SJSA1 (cell line): ENCODE measurements at places on chromosomes 1 and 21. TPM values are rescaled to one million over a fixed set of nuclear protein-coding genes. Genes with fewer than 3 reads are reported as not detected.

Gene ARMH1
- total RNA-seq = not detected in 2 replicates

- H3K4me3 ChIP-seq = no peak overlapping the region
- peaks cover 5% of the 10 kb centered on the region for H3K27me3 ChIP-seq
- H3K36me3 ChIP-seq = no peaks in the 10 kb centered on the region
Observed at GRCh38 chr1:211089536-211089935, 44.4 kb downstream of the KCNH1 start.

DNA sequence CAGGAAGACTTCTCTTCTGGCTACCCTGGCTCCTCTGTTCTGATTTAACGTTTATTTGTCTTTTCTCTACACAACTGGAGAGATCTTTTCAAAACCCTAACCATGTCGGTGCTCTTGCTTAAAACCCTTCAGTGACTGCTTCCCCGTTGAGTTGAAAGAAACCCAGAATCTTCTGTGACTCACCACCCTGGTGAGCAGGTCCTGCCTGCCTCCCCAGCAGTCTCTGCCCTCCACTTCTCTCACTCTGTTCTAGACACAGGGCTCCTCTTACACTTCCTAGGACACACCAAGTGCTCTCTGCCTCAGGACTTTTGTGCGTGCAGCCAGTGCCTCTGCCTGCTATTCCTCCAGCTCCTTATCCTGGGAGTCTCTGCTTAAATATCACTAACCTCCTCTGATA is 131.4 kb downstream of the IER5 start:
- H3K27ac ChIP-seq = no peak overlapping the region
- H3K36me3 ChIP-seq = no peaks in the 10 kb centered on the region
- 0 out of 2 replicates have a peak, but pooled peaks cover 4% of the 10 kb centered on the region for H3K27me3 ChIP-seq
- no peak overlapping the region for H3K4me3 ChIP-seq
- no peak for DNase-seq
- no peaks in the 10 kb centered on the region for H3K4me1 ChIP-seq

DNA sequence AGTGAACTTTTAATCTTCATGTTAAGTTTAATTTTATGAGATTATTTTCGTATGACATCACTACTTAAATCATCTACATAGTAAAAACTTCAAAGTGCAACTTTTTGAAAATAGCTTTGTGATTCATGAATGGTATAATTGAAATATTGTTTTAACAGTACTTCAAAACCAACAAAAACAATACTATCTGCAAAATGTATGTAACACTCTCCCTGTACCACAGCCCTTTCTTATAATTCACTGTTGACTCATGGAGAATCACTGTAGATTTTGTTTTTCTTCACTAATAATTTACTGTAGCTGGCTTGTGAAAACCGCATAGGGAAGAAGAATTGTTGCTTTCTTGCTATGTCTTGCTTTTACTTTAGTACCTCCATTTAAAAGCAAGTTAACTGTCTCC is 301.4 kb upstream of the ADAMTS5 start:
- H3K27ac ChIP-seq = peak overlapping the region; percentile 15
- H3K36me3 ChIP-seq = no peaks in the 10 kb centered on the region
- H3K4me3 ChIP-seq = no peak overlapping the region
- no peak for DNase-seq

Gene GIPC2
- total RNA-seq = 0.13 TPM in 1 of 2 replicates, not detected in the other

Gene MARK1
- 0.08 TPM in 1 of 2 replicates, not detected in the other for total RNA-seq

DNA sequence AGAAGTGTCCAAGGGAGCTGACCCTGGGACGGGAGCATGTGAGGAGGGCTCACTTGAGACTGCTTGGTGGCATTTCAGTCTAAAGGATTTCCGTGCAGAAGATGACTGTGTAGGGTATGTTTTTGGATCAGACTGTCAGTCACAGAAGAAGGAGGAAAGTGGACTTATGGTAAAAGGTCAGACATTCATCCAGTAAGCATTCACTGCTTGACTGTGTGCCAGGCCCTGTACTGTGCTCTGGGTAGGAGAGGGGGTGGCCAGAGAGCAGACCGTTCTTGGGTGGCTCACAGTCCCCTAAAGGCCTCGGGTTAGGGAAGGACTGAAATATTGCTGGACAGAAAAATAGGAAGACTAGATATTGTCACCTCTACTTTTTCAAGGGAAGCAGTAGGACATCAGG is 2.1 kb upstream of the SERINC2 start:
- no peak overlapping the region for H3K27ac ChIP-seq
- no peaks in the 10 kb centered on the region for H3K27me3 ChIP-seq
- peaks cover 17% of the 10 kb centered on the region; the same call in 1 of the 2 replicates for H3K36me3 ChIP-seq
- no peak for DNase-seq
- H3K4me3 ChIP-seq = no peak overlapping the region

- H3K4me3 ChIP-seq = no peak overlapping the region
- no peak for DNase-seq
- H3K4me1 ChIP-seq = peaks cover 29% of the 10 kb centered on the region
- no peaks in the 10 kb centered on the region for H3K27me3 ChIP-seq
- no peak overlapping the region for H3K27ac ChIP-seq
Observed at GRCh38 chr1:109905491-109905890, 5.2 kb upstream of the CSF1 start.

Gene COG2
- total RNA-seq = 20.8 and 26.7 TPM in 2 replicates

DNA sequence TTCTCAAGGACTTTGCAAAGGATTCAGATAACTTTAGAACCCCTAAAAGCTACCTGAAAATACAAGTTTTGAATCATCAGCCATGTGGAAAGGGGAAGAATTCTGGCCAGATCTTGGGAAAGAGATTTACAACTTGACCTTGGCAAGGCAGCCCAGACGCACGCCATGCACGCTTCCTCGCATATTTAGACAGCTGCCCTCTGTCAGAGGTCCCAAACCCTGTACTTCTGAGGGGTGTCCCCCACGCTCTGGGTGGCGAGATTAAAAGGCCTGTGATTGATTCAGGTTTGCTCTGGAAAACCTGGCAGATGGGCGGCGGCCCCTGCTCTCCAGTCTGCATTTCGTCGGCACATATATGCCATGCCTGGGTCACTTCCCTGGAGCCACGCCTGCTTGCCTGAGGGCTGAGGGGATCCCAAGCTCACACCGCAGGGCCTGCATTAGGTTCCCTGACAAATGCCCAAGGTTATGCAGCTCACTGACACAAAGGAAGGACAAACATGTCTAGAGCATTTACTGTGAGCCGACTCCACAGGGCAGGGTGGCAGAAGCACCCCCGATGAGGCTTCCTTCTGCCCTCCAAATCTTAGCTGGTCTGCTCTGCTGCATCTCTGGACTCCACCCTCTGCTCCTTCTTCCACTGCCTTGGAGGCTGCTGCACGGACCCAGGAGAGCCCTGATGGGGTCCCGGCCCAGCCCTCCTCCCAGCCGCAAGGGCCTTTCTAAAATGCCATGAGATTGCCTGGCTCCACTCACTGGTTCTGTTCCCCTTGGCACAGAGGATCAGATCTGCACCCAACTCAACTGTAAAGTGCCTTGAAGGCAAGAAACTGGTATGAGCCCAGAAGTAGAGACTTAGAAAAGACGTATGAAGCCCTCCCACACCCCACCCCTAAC is 103.9 kb downstream of the BCAR3 start:
- peaks cover 92% of the 10 kb centered on the region for H3K36me3 ChIP-seq
- no peaks in the 10 kb centered on the region for H3K27me3 ChIP-seq
- H3K4me1 ChIP-seq = peaks cover 32% of the 10 kb centered on the region
- H3K27ac ChIP-seq = no peak overlapping the region
- no peak overlapping the region for H3K4me3 ChIP-seq

DNA sequence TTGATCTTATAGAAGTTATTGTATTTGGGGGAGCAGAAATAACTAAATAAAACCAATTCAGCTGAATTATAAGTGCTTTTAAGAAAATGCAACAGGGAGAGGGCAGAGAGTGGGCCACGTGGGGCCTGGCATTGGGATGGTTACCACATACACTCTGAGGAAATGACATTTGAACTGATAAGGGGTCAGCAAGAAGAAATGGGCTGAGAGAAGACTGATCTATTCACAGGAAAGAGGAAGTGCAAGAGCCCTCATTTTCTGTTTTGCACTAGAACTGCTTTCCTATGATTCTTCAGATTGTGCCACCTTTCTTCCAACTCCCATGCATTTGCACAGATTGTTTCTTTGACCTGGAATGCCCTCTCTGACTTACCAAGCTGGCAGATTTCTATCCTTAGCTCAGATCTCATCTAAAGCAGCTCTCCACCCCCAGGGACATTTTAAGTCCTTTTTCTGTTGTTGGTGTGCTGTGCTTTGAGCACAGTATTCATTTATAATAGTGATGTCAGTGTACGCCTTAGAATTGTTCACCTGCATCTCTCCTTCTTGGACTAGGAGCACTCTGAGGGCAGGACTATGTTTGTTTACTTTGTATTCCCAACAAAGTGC is 115.9 kb downstream of the FGGY start:
- H3K27me3 ChIP-seq = no peaks in the 10 kb centered on the region
- H3K4me1 ChIP-seq = no peaks in the 10 kb centered on the region; the same call in 1 of the 2 replicates
- H3K27ac ChIP-seq = no peak overlapping the region

GRCh38 chr1:39789571-39790110 is 976 bp upstream of the BMP8B start:
- H3K4me3 ChIP-seq = no peak overlapping the region
- peaks cover 19% of the 10 kb centered on the region for H3K27me3 ChIP-seq
- peaks cover 9% of the 10 kb centered on the region for H3K4me1 ChIP-seq
- DNase-seq = no peak

DNA sequence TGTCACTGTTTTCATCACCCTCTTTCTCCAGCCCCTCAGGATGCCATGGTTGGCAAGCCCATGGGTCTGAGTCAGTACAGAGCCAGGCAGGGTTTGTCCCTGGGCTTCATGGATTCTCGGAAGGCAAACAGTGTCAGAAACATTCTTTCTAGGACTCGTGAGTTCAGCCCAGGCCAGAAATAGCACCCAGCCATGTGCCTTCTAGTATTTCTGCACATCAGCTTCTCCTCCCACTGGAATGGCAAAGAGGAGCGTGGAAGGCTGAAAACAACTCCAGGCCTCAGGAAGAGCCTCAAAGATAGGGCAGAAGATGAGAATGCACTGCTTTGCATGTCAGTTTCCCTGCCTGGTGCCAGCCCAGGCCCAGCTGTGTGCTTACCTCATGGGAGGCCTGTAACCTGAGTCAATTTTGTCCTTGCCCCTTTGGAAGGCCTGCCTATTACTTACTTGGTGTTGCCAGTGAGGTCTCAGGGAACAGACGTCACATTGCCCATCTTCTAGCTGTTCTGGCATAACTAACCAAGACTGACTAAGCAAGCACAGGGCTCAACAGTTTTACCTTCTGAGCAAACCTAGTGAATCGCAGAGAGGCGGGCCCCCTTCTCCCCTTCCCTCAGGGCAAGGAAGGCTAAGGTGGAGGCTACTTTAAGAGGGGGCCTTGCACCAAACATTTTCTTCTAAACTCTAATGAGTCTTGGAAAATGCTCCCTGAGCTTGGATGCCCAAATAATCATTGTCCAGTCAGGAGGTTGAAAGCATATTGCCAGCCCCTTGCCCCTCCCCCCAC is 42.4 kb downstream of the GLUL start:
- no peaks in the 10 kb centered on the region for H3K36me3 ChIP-seq
- H3K4me1 ChIP-seq = no peaks in the 10 kb centered on the region
- no peak for DNase-seq
- H3K27ac ChIP-seq = no peak overlapping the region
- no peak overlapping the region for H3K4me3 ChIP-seq

- peak overlapping the region; percentile 87 for H3K27ac ChIP-seq
- H3K4me1 ChIP-seq = peaks cover 5% of the 10 kb centered on the region
- peak overlapping the region; percentile 80 for H3K4me3 ChIP-seq
- H3K36me3 ChIP-seq = peaks cover 62% of the 10 kb centered on the region
- no peaks in the 10 kb centered on the region for H3K27me3 ChIP-seq
Observed at GRCh38 chr1:25245809-25246599, 1.2 kb downstream of the RSRP1 start.

DNA sequence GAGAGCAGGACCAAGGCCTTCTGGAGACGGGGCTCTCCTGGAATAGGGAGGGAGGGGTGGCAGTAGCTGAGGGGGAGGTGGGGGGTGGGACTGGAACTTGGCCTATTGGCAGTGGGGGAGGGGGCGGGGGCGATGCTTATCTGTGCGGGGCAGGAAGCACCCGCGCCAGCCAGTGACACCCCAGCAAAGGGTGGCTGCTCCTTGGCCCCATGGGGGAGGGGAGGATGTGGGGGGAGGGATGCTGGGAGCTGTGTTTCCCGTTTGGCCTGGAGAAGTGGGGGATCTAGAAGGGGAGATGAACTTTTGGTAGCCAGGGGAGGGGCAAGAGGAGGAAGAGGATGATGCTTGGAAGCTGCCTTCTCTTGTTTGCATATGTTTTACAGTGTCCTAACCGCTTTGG is 11.0 kb downstream of the ZBTB7B start:
- no peak overlapping the region for H3K27ac ChIP-seq
- no peak for DNase-seq
- H3K4me3 ChIP-seq = no peak overlapping the region
- peaks cover 13% of the 10 kb centered on the region for H3K36me3 ChIP-seq
- peaks cover 15% of the 10 kb centered on the region for H3K4me1 ChIP-seq
- H3K27me3 ChIP-seq = no peaks in the 10 kb centered on the region

- H3K36me3 ChIP-seq = no peaks in the 10 kb centered on the region
- no peak overlapping the region for H3K27ac ChIP-seq
- DNase-seq = no peak
- no peaks in the 10 kb centered on the region for H3K27me3 ChIP-seq
Observed at GRCh38 chr1:238439511-238439910, 548.8 kb upstream of the ZP4 start.
